Stimulated activated CD8-positive, alpha-beta memory T cell treated with anti-CD3 and anti-CD28 coated beads, Interleukin-4, amount 100 ng/mL, for 1 hour (primary cell): ENCODE measurements at places on chromosomes 2 and 18.

DNA sequence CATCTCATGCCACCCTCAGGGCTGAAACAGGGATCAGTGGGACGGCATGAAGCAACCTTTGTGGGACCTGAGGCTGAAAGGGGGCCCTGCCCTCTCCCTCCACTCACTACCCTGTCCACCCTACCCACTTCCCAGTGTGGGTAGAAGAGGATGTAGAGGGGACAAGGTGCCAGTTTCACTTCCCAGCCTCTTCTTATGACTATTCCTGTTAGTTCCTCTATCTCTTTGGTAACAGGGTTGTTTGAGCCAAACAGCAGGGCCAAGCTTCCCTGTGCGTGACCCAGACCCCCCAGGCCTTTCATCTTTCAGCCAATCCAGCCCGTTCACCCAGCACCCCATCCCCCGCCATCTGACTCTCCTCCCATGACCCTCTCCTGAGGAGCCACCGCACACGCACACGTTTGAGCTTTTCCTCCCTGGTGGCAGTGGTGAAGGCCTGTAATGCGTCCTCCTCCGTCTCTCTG is 82.3 kb downstream of the STPG4 start:
- no peak for DNase-seq

DNA sequence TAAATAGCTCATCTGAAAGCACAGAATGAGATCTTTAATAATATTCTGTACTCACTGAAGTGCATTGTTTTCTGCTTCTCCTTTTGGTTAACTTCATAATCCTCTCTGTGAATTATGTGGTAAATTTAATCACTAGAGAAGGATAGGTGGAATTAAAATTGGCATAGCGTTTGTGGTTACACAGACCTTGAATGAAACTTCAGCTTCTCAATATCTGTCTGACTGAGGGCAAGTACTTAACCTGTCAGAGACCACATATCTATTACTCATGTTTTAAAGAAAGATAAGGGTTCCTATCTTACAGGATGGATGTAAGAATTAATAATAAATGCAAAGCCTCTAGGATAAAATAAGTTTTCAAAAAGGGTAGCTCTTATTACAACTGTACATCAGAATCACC is 861.8 kb downstream of the TRIB2 start:
- no peak for DNase-seq

GRCh38 chr18:36537289-36537688 is 239.8 kb downstream of the FHOD3 start:
- no peak for DNase-seq

- no peak for DNase-seq
Observed at GRCh38 chr2:121137571-121137970, 147.4 kb downstream of the TFCP2L1 start.

DNA sequence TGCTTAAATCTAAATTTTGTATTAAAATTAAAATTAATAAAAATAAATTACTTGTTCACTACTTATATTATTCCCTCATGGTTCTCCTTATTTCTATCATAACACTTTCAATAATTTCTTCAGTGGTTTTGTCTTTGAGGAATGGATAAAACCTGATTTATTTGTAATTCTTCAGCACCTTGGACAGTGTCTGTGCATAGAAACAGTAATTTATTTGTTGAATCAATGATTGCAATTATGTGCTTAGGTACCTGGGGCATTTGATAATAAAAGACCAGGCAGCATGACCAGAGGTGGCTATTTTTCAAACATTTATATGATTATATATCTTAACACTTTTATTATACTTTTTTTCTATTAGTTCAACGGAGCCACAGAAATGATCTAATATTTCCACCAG is 1062.7 kb downstream of the DSC3 start:
- no peak for DNase-seq

GRCh38 chr18:23609390-23610023 is 23.2 kb upstream of the NPC1 start:
- no peak for DNase-seq

- DNase-seq, result no peak
Observed at GRCh38 chr2:104919127-104919526, 65.2 kb downstream of the POU3F3 start.

DNA sequence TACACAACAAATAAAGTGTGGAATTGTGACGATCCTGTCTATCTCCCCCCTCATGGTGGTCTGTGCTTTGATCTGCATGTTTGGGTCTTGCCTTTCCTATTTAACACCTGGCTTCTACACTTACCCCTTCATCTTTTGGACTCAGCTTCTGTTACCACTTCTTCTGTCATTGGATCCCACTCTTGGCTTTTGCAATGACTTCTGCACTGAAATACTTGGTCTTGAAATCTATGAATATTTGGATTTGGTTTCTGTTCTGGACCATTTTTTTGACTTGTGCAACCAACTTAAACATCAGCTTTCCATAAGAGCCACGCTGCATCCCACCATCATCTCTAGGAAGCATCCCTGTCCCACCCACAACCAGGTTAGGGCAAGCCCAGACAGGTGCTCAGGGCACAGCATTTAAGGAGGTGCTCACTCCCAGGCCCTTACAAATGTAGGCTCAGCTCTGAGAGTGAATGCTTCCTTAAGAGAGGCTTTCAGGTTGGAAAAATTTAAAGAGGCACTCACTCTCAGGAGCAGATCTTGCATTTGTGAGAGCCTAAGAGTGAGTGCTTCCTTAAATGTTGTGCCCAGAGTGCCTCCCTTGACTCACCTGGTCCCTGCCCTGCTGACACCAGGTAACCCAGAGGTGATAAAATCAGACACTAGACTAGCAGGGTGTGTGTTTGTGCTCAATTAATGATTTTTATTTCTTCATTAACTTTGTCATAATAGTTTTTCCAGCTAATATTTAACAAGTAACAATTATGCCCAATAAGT is 124.5 kb upstream of the SH3BP4 start:
- DNase-seq, result no peak

GRCh38 chr18:45806226-45806625 is 19.2 kb upstream of the SIGLEC15 start:
- DNase-seq, result no peak

DNA sequence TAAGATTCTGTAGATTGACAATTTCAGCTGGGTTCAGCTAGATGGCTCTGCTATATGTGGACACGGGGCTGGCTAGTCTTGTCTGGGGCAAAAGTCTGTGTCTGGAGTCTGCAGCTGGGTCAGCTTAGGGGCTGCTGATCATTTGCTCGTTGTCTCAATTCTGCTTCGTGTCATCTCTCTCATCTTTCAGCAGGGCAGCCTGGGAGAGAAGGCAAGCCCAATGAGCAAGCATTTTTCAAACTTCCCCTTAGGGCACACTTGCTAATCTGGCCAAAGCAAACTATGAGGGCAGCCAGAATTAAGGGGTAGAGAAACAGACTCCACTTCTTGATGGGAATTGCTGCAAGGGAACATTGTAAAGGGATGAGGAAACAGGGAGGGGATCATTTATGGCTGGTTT is 462.6 kb downstream of the SLC4A3 start:
- no peak for DNase-seq

DNA sequence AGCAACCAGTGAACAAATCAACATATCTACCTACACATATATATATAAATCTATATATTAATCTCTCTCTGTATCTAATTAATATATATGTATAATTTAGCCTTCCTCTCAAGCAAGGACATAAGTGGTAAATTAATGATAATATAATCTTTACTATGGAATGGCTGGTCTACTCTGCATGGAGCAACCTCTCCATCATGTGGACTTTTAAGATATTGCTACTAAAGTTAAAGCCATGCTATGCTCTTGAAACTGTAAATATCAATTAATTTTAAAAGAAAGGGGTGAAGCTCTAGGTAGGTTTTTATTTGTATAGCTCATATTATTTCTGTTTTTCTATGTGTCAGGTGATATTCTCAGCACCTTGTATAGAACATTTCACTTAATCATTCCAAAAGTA is 147.0 kb downstream of the PPP1R1C start:
- no peak for DNase-seq

GRCh38 chr2:78775291-78775690 is 250.2 kb upstream of the REG3G start:
- DNase-seq, result no peak
